ENCODE measurements at places on chromosomes 1 and 21. TPM values are rescaled to one million over a fixed set of nuclear protein-coding genes. Genes with fewer than 3 reads are reported as not detected.

Gene TENT5C
- total RNA-seq, result 3.1 TPM

Gene CD2
- not detected for total RNA-seq

Gene AURKAIP1
- total RNA-seq, result 193 TPM

Gene CHIA
- total RNA-seq, result not detected

Gene TNFRSF25
- 8.3 TPM for total RNA-seq

Gene PRR9
- not detected for total RNA-seq

Gene ASCL5
- not detected for total RNA-seq

Gene RHEX
- not detected for total RNA-seq

Gene PLA2G2C
- total RNA-seq, result not detected

Gene ANXA9
- total RNA-seq, result 0.36 TPM

Gene PTPRC
- 5.4 TPM for total RNA-seq

Gene GART
- total RNA-seq, result 30.7 TPM

Gene FAM43B
- 5.1 TPM for total RNA-seq

Gene CATSPERE
- total RNA-seq, result not detected

Gene CFAP141
- total RNA-seq, result not detected

Gene ADCY10
- total RNA-seq, result 0.10 TPM

Gene CXADR
- total RNA-seq, result 32.8 TPM
